GM19239 (cell line): ENCODE measurements at places on chromosomes 1 and 21.

- no peak for DNase-seq
These were observed at the start of gene SLFNL1 for GRCh38 chr1:41021526-41022308. Gene SLFNL1, minus strand, starts transcription at chr1:41021725. Its CDS starts 1,065 bp downstream, at chr1:41020660.

DNA sequence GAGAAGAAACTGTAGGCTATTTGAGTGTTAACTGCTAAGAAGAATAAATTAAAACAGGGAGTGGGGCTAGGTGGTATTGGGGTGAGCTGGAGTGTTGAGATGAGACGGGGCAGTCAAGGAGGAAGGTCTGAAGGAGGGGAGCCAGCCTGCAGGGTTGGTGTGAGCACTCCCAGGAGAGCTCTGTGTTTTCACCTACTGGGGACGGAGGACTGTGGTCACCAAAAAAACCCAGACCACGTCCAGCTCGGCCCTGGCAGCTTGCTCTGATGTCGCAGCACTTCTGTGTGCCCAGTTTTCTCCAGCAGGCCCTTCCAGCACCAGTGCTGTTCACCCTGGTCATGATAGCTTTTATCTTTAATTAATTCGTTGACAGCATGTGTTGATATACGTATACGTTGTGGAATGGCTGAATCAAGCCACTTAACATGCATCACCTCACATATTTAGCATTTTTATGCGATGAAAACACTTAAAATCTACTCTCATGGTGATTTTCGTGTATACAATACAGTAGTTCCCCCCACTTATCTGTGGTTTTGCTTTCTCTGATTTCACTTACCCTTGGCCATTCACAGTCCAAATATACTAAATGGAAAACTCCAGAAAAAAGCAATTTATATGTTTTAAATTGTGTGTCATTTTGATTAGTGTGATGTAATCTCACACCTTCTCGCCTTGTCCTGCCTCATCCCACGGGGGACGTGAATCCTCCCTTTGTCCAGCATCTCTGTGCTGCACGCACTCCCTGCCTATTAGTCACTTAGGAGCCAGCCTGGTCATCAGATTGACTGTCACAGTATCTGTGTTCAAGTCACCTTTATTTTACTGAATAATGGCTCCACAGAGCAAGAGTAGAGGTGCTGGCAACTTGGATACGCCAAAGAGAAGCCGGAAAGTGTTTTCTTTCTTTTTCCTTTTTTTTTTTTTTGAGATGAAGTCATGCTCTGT, 12.3 kb downstream of the FAM3B start:
- no peak for DNase-seq

- no peak for DNase-seq
These were observed 109.1 kb upstream of the LMO4 start for GRCh38 chr1:87219626-87220025.

GRCh38 chr1:19818324-19818723, 3.2 kb upstream of the RNF186 start:
- no peak for DNase-seq

DNA sequence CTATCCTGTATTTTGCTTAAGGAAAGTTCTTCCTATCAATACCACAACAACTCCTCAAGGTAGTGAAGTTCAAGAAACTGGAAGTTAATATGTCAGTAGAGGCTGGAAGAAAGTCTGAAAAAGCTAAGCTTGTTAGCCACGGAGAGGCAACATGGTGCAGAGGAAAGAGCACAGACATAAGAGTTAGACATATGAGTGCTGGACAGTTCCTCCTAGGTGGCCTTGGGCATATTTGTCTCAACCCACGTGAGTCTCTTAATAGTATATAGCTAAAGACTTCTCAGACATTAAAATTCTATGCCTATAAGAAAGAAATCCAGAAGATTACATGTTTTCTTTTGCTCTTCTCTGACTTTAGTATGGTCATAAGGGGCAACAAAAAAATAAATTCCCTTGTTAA, 22.8 kb upstream of the RRP15 start:
- DNase-seq, result no peak
